ENCODE measurements at places on chromosomes 4 and X.

DNA sequence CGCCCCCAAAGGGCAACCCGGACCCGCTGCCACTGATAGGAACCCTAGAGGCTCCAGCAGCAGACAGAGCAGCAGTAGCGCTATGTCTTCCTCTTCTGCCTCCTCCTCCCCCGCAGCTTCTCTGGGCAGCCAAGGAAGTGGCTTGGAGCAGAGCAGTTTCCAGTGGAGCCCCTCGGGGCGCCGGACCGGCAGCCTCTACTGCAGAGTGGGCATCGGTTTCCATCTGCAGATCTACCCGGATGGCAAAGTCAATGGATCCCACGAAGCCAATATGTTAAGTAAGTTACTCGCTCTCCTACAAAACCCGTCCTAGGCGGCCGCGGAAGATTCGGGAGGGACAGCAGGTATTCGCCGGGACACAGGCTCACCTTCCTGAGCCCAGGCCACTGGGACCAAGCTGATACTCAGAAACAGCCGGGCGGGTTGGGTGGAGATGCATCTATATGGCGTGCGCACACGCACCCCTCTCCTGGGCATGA, 477 bp downstream of the FGF5 start:
- DNase-seq = no peak

DNA sequence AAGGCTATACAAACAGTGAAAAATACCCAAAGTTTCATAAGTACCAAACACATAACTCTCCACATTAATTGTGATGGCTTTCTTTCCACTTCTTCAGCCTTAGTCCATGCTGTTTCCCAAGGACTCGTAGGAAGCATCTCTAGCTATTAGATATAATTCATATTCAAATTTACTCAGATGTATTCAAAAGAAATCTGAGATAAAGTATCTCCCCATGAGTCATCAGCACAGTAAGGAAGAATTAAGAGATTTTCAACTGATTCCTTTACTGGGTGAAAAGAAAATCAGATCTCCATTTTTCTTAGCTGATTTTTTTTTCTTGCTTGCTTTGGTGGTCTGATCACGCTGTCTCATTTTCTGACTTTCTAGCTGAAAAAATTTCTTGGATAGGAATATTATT, 71.7 kb downstream of the MID1 start:
- no peak for DNase-seq

DNA sequence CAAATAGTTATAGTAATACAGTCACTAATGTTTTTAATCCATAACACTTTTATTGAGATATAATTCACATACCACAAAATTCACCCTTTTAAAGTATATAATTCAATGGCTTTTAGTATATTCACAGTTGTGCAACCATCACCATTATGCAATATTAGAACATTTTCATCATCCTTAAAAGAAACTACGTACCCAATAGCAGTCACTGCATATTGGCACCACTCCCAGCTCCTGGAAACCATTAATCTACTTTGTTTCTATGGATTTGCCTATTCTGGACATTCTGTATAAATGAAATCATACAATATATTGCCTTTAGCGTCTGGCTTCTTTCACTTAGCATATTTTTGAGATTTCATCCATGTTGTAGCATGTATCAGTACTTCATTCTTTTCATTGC, 99.3 kb downstream of the AMMECR1 start:
- DNase-seq = no peak

GRCh38 chr4:119048446-119048845, 87.2 kb upstream of the MYOZ2 start:
- no peak for DNase-seq

DNA sequence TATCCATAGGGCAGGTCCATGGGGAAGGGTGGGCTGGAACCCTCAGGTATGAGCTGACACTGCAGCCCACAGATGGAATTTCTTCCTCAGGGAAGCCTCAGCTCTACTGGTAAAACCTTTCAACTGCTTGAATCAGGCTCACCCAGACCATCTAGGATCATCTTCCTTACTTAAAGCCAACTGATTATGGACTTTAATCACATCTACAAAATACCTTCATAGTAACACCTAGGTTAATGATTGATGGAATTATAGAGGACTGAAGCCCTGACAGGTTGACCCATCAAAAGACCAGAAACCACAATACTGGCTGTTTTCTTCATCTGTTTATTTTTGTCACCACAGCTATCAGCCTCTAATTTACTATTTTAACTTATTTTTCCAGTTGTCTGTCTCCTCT, 188.9 kb upstream of the BOD1L1 start:
- no peak for DNase-seq

DNA sequence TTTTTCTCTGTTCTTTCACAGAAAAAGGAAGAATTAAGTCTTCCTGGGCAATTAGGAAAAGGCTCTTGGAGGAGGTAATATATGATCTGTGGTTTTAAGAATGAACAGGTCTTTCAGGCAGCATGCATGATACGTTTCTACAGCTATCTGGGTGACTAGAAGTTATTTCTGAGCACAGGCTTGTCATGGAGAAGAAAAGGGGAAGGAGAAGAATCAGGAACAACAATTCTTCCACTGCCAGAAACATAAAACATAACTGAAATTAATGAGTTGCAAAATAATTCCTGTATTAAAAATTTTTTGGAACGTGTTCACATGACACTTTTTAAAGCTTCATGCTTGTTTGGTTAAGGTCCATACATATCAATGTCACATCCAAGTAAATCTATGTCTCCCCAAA, 17.7 kb upstream of the STIM2 start:
- no peak for DNase-seq

DNA sequence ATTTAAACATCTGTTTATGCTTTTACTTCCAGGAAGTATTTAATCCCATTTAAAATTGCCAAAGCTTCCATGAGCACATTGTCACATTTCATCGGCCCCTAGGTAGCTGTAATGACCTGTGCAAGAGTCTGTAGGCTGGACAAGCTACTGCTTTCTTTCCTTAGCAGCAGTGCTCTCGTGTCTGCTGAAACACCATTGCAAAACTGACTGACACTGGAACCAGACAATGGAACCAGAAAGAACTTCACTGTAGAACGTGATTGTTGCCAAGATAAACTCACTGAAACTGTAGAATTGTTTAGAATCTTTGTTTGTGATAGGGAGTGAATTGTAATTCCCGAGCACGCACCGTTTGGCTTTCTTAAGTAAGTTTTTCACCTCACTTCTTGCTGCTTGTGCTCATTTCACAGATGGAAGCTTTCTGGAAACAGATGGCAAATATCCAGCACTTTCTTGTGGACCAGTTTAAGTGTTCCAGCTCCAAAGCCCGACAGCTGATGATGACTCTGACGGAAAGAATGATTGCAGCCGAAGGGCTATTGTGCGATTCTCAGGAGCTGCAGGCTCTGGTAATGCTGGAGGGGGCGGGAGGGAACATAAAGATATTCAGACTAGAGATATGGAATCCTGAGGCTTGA, 36.9 kb downstream of the EVC start:
- peak; percentile 16 for DNase-seq

DNA sequence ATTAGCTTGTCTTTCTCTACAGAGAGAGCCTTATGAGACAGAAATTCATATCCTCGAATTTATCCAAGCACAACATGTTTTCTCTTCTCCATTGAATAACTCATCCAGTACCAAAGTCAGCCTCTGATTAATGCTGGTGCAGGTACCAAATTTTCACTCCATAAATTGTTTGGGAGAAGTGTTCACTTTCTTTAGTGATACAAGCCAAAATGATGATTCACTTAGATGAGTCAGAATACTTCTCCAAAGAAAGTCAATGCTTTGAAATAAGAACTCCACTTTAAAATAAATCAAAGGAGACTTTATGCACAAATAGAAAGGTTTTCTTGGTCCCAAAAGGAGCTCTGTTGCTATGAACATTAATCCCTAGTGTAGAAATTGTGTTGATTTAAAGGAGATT, 60.2 kb downstream of the MAOB start:
- peak; percentile 37 for DNase-seq

- DNase-seq = no peak
Observed at GRCh38 chr4:183059797-183060196, 39.3 kb upstream of the WWC2 start.

DNA sequence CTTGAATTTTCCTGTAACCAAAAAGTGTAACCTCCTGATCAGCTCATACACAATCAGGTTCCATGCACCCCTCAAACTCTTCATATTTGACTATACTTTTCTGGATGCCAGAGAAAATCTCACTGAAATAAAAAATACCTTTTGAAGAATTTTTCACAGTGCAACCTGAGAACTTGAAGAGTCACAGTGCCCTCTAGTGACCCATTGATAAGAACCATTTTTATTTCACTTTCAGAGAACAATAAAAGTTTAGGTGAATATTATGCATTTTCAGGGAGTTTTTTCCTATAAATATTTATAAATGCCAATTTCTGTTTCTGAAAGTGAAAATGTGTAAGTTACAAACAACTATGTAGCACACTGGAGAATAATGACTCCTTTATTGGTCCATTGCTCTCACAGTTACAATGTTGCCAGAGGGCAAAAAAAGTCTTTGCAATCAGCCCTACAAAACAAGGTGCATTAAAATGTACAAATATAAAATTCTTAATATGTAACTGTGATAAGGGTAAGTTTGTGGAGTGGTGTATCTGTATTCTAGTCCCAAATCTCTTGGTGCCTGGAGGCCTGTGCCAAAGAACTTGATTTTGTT, 153.6 kb upstream of the INTU start:
- DNase-seq = peak; percentile 13

DNA sequence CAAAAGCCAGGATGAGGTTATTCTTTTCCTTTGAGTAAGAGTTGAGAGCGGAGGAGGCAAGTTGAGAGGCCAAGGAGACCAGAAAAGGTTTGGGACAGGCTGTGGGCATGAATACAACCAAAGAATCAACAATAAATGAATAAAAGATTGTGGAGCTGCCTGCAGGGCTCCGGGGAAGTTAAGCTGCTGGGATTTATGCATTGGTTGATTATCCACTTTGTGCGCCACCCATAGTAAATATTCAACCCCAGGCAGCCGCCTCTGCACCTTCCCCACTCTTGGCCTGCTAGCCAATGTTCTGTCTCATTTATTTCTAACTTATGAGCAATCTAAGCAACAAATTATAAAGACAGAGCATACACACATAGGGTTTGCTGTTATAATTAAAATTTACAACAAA, 28.2 kb upstream of the IGSF1 start:
- no peak for DNase-seq

DNA sequence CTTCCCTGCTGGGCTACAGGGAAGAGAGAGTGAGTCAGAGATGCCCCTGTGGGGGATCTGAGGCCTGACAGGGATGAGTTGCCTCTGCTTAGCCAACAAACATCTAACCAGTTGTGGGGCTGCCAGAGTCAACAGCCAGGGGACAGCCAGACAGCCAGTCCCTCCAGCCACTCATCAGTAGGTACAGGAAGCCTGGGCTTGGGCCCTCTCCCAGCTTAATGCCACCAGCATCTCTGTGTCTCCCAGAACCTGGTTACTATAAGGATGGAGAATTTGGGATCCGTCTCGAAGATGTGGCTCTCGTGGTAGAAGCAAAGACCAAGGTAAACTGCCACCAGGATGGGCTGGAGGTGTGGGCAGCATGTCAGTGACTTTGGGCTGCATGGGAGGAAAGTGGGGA, 17.3 kb upstream of the SASH3 start:
- no peak for DNase-seq

GRCh38 chr4:112296949-112297880, at the start of gene ALPK1:
TSS of gene ALPK1 (plus strand) at chr4:112297369.
- peak; percentile 94 for DNase-seq

DNA sequence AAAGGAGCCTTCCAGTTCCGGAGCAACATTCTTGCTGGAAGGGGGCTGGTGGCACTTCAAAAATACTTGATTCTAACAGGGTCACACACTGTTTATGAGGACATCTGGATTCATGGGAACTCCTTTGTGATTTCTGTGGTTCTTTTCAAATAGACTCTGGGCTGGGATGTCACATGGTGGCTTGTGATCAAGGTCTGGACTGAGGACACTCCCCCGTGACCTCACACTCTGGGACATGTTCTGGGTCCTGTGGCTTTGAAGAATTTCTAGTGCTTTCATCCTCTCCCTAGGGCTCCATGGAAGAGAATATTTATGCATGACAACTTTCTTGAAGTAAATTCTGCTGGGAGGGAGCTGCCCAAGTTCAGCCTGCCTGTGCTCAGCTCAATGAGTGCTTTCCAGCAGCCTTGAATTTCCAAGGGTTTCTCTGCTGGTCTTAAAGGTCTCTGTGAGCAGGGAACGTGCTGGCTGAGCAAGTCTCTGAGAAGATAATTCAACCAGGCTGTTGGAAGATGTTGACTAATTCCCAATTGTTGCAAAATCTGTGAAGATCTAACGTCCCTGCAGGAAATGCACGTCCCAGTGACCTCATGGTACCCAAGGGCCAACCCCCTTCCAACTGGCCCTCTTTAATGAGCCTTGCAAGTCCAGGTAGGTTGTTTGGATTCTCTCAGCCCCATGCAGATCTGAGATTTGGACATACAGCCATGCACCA, 36.3 kb downstream of the GPR143 start:
- DNase-seq = peak; percentile 8

GRCh38 chr4:167721617-167722486, 370.5 kb upstream of the ANXA10 start:
- no peak for DNase-seq

DNA sequence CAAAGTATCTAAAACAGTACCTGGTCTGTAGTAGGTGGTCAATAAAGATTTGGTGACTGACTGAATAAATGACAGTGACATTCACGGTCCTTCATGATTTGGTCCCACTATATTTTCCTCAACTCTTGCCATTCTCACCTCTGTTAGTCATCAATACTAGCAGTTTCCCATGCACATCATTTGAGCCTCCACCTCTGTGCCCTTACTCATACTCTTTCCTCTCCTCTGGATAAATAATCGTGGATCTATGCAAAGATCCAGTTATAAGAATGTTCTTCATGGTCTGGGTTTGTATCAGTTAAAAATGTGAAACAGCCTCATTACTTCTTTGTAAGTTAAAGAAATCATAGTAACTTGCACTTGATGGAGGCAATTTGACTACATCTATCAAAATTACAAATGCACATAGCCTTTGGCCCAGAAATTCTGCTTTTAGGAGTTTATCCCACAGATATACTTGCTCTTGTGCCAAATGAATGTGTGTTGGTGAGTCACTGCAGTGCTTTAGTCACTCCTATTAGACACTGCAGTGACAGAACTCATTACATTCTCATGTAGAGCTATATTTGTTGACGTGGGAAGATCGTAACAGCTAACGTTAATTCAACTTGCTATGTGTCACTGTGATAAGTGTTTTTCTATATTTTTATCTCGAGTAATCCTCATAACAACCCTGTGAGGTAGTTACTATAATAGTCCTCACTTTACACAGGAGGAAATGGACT, 121.9 kb upstream of the SMIM10 start:
- DNase-seq = no peak

GRCh38 chr4:26780539-26780938, 80.1 kb upstream of the STIM2 start:
- no peak for DNase-seq

GRCh38 chrX:154735695-154736393, 15.0 kb downstream of the GAB3 start:
- no peak for DNase-seq

DNA sequence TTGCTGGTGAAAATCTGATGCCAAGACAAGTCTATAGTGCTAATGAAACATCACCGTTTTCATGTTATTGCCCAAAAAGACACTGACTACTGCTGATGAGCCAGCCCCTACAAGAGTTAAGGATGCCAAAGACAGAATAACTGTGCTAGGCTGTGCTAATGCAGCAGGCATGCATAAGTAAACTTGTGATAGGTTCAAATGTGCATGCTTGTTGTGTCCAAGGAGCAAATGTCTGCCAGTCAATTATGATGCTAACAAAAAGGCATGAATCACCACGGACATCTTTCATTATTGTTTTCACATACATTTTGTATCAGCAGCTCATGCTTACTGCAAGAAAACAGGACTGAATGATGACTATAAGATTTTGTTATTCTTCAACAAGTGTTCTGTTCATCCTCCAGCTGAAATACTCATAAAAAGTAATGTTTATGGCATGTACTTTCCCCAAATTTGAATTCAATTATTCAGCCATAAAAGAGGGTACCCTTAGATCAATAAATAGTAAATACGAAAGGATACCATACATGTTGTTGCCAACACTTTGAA, 306.9 kb upstream of the ARSJ start:
- DNase-seq = no peak

Data from COLO829 (cell line).